Stimulated activated naive CD8-positive, alpha-beta T cell treated with anti-CD3 and anti-CD28 coated beads, Interleukin-15, amount 100 ng/mL, for 72 hours (primary cell): ENCODE measurements at places on chromosomes 16 and 17.

DNA sequence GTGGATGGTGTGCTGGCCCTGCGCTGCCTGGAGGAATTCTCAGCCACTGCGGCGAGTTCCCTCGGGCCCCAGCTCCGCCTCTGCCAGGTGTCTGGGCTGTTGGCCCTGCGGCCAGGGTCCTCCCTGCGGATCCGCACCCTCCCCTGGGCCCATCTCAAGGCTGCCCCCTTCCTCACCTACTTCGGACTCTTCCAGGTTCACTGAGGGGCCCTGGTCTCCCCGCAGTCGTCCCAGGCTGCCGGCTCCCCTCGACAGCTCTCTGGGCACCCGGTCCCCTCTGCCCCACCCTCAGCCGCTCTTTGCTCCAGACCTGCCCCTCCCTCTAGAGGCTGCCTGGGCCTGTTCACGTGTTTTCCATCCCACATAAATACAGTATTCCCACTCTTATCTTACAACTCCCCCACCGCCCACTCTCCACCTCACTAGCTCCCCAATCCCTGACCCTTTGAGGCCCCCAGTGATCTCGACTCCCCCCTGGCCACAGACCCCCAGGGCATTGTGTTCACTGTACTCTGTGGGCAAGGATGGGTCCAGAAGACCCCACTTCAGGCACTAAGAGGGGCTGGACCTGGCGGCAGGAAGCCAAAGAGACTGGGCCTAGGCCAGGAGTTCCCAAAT is 1.3 kb upstream of the TNFSF13 start:
- DNase-seq, result no peak

DNA sequence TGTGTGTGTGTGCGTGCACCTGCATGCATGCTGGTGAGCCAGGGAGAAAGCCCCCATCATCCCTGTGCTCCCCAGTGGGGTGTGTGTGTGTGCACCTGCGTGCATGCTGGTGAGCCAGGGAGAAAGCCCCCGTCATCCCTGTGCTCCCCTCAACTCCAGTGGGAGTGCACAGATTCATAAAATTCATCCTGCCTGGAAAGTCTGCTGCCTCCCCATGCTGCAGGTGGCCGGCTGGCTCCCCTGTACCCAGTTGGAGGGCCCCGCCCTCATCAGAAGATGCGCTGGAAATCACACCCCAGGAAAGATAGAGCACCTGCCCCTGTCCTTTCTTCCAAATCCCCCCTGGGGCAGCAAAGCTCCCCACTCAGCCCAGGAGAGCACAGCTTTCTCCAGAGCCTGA is 84.8 kb upstream of the DOC2B start:
- DNase-seq, result no peak

DNA sequence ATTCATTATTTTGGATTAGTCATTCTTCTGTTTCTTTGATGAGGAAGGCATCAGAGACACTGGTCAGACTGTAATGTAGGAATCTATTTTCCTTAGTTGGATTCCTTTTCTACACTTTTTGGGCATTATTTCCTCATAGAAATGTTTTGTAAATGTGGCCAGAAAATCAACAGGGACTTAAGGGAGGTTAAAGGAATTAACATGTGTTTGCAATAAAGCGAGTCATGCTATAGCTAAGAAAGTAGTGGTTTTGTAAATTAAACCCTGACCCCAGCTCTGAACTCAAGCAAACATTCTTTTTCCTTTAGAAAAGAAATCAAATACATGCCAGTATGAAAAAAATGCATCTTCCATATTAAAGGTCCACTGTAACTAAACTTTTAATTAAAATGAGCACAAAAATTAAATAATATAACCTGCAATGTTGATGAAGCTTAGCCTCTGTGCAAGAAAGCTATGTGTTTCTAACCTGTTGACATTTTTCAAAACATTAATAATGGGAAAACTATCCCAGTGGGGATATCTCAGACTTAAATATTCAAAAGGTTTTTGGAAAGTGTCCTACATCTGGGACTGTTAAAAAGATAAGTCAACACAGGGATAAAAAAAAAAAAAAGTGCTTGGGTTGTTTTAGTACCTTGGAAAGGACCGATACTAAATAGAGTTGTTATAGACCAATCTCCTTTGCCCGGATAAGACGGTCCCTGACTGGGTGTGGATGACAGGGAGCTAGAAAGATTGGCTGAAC is 428.0 kb downstream of the CA10 start:
- no peak for DNase-seq

GRCh38 chr16:27969574-27969973 is 93.9 kb downstream of the GSG1L start:
- no peak for DNase-seq

DNA sequence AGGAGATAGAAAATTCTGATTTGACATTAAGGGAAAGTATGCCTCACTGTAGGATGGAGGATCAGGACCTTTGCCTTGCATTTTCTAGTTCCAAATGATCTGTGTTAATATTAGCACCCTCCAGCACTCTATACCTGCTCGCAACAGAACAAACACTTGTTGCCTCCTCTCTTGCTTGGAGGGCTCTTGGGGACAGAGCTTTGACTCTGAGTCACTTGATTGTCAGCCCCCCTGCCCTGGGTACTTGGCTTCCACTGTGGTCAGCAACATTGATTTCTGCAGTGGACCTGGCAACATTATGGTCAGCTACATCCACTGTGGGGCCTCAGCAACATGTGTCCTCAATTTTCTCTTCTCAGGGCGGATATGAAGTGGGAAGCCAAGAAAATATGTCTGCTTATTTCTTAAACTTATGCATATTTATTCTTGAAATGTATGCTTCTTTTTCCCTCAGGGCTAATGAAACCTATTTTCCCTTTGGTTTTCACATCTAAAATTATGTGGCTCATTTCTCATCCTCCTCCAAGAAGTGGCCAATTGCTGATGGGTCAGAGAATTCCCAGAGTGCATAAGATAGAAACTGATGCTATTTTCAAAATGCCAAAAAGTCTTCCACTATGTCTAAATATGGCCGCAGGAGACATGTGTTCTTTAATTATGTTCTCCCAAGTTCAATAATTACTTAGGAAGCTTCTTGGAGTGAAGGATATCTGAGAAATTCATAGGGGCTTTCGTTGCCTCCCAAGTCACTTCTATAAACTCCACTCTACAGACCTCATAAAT is 94.6 kb upstream of the SMIM36 start:
- no peak for DNase-seq

- no peak for DNase-seq
These were observed 250.3 kb downstream of the ZFHX3 start for GRCh38 chr16:72797621-72798020.

- DNase-seq, result no peak
These were observed 9.2 kb downstream of the PAFAH1B1 start for GRCh38 chr17:2602597-2603017.

- DNase-seq, result no peak
These were observed 3.2 kb downstream of the OR2C1 start for GRCh38 chr16:3358871-3359270.

DNA sequence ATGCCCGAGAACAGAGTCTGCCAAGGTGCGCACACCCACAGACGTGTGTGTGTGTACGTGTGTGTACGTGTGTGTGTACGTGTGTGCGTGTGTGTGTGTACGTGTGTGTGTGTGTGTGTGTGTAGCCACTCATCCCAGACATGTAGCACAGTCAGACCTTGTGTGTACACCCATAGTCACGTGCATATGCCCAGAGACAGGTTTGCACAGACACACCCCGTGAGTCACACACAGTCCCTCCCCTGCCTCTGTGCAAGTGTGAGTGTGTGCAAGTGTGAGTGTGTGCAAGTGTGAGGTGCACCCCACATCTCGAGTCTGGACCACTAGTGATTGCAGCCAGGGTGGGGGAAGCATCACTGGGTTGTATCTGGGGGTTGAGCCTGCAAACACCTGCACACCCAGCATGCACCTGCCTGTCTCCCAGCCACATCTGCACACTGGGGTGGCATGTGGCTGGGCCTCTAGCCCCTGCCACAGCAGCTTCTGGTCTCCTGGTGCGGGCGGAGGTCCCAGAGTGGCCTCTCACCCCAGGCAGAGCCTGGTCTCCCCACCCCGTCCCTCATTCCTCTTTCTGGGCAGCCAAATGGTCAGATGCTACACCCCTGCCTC is 23.6 kb downstream of the BAHCC1 start:
- no peak for DNase-seq
